NB4 (cell line): ENCODE measurements at places on chromosomes 6 and 20.

DNA sequence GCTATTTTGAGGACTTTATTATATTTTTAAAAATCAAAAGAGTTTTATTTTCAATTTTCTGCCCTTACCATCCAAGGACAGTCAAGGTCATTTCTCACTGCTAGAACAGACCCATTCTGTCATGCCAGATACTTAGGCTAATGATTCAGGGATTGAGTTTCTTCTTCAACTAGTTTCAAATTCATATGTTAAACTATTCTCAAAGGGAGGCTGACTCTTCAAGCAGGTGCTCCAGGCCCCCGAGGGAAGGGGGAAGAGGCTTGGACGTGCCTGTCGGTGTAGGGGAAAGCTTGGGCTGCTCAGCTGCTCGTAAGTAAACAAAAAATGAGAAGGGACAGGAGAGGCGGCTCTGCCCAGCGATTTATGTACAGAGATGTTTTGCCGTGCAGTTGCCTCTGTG, 69.4 kb upstream of the MYLIP start:
- DNase-seq, result no peak

DNA sequence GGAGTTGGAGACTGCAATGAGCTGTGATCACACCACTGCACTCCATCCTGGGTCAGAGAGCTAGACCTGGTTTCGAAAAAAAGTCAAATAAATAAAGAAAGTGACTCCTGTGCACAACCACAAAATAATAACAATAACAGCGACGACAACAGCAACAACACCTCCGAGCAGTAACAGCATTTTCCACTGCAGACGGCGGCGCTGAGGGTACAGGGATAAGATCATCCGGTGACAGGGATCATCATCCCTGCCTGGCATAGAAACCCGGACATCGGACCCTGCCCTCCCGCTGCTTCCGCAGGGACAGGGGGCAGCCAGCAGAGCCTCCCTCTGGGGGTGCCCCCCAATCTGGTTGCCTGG, 11.5 kb downstream of the SRXN1 start:
- no peak for DNase-seq

DNA sequence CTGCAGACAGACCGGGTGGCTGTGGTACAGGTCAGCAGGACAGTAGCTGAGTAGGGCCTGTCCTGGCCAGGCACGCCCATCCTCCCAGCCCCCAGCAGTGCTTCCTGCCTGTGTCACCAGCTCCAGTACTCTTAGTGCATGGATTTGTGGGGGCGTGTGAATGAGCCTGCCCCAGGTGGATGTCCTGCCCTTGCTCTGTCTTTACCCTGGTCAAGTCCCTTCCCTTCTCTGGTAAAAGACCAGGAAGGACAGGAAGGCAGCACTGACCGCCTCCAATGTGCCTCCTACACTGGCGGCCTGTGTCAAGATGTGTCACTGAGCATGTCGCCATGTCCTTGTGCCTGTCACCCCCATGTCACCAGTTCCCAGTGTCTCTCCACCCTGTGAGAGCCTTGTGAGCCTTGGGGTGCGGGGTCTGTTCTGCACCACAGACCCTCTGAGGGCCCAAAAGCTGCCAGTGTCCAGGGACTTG, 11.9 kb downstream of the TEAD3 start:
- peak; percentile 45 for DNase-seq

GRCh38 chr6:103858003-103858402, 1001.7 kb downstream of the HACE1 start:
- DNase-seq, result no peak

DNA sequence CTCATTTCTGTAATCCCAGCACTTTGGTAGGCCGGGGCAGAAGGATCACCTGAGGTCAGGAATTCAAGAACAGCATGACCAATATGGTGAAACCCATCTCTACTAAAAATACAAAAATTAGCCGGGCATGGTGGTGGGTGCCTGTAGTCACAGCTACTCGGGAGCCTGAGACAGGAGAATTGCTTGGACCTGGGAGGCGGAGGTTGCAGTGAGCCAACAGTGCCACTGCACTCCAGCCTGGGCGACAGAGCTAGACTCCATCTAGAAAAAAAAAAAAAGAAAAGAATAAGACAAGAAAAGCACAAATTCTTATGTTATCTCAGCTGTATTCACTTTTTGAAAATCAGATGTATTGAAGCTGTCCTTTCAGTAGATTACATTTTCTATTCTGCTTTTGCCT, 289.4 kb downstream of the GRIK2 start:
- no peak for DNase-seq

- DNase-seq, result no peak
These were observed 38.0 kb downstream of the RTN4IP1 start for GRCh38 chr6:106591111-106591825.
